ENCODE measurements at places on chromosomes 7 and 10. TPM values are rescaled to one million over a fixed set of nuclear protein-coding genes. Genes with fewer than 3 reads are reported as not detected.

Gene NSUN5
- 48.6 TPM for total RNA-seq

- DNase-seq = no peak
Observed at GRCh38 chr10:79286318-79286951, 60.8 kb upstream of the PPIF start.

Gene PHKG1
- total RNA-seq = not detected

- no peak for DNase-seq
Observed at GRCh38 chr7:112509402-112509801, 28.6 kb downstream of the LSMEM1 start.

DNA sequence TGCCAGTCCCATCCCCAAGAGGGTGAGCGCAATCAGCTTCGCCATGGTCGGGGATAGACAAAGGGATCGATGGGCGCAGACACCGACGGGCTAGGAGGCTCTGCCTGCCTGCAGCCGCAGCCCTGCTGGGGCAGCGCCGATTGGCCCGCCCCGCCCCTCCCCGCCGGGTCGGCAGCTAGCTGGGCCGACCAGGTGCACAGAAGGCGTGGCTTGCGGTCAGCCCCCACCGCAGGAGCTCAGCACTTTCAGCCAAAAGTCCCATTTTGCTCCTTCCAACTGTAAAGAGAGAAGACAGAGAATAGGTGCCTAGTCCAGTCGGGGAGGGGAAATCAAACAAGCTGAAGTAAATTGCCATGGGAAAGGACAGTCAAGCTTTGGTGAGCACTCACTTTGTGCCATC, at the start of gene PON1:
Gene PON1 (minus strand): TSS at position 102 of the 400 bp plus-strand sequence. CDS start 57 bp downstream, at position 45.
- peak; percentile 70 for DNase-seq

DNA sequence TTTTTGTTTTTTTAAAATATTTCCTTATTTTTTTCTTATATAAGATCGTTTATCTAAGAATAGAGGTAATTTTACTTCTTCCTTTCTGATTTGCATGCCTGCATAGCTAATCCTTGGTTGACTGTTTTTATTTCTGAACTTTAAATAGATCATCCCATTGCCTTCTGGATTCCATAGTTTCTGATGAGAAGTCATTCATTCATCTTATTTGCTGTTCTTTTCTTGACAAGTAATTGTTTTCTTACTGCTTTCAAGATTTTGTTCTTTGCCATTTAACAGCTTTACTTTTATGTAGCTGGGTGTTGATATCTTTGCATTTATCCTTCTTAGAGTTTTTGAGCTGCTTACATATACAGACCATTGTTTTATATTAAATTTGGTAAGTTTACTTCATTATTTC, 437.9 kb downstream of the SDK1 start:
- no peak for DNase-seq

Gene PVRIG
- total RNA-seq = not detected

GRCh38 chr7:155652156-155653114, 8.0 kb downstream of the RBM33 start:
- no peak for DNase-seq

DNA sequence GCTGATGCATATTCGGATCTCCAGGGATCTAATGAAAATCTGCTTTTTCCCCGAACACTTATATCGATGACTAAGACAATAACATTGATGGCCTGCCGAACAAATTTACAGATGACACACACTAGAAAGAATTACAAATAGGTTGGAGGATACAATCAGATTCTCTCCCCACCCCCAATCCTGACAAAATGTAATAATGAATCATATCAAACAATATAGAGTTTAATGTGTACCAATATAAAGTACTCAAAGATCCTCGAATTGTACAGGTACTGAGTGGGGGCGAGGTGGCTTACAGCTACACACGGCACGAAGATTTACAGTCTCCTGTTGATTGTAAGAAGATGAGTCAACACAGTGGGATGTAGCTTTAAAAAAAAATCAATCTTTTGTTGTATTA, 182.7 kb upstream of the MKLN1 start:
- DNase-seq = no peak

DNA sequence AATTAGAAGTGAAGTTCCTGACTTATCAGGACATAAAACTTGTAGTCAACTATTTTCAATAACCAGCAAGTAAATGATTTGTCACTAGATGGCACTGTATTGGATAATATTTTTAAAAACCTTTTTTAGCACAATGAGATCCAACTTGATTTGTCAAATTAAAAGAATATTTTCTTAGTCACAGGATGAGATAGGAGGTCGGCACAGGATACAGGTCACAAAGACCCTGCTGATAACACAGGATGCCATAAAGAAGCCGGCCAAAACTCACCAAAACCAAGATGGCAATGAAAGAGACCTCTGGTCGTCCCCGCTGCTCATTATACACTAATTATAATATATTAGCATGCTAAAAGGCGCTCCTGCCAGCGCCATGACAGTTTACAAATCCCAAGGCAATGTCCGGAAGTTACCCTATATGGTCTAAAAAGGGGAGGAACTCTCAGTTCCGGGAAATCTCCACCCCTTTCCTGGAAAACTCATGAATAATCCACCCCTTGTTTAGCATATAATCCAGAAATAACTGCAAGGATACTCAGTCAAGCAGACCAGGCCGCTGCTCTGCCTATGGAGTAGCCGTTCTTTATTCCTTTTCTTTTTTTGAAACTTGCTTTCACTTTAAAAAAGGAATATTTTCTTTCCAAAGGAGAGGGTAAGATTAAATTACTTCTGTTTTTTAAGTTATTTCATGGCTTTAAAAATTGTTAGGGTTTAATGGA, 255.7 kb upstream of the MKLN1 start:
- DNase-seq = no peak

DNA sequence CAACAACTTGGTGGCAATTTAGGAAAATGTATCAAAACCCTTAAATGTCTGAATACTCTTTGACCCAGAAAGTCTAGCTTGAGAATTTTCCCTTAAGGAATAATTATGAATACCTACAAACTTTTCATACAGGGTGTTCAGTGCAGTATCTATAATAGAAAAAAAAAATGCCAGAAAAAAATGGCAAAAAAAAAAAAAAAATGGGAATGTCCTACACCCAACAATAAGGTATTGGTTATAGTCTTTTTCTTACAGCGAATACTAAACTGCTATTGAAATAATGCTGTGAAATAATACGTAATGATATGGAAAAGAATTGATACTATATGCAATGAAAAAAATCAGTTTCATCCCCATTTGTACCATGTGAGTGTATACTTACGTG, 44.3 kb downstream of the ZNF800 start:
- DNase-seq = no peak

DNA sequence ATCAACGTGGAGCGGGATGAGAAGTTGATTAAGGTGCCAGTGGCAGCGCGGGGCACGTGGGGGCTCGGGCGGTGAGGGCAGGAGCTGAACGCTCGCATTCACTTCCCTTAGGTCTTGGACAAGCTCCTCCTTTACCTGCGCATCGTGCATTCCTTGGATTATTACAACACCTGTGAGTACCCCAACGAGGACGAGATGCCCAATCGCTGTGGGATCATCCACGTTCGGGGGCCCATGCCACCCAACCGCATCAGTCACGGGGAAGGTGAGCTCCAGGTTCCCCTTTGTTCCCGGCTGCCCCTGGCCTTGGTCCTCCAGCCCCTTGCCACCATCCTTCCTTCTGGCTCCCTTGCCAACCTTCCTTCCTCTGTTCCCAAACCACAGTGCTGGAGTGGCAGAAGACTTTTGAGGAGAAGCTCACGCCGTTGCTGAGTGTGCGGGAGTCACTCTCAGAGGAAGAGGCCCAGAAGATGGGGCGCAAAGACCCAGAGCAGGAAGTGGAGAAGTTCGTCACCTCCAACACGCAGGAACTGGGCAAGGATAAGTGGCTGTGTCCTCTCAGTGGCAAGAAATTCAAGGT, 2.5 kb downstream of the UFSP1 start:
- DNase-seq = no peak

Data from neural progenitor cell (in vitro differentiated cells).